H1 (cell line): ENCODE measurements at places on chromosomes 1 and 21. TPM values are rescaled to one million over a fixed set of nuclear protein-coding genes. Genes with fewer than 3 reads are reported as not detected.

DENND2D gene
- polyA plus RNA-seq, result 1.4 and 1.6 TPM in 2 replicates

PADI2 gene
- polyA plus RNA-seq, result 1.6 and 2.5 TPM in 2 replicates

RCSD1 gene
- 0.35 and 0.47 TPM in 2 replicates for polyA plus RNA-seq

C1orf141 gene
- not detected in 2 replicates for polyA plus RNA-seq

PTPRU gene
- 33.8 and 57.0 TPM in 2 replicates for polyA plus RNA-seq

TFF2 gene
- not detected in 2 replicates for polyA plus RNA-seq

LORICRIN gene
- 0.08 TPM in 1 of 2 replicates, not detected in the other for polyA plus RNA-seq

GNAT2 gene
- polyA plus RNA-seq, result 0.05 and 0.14 TPM in 2 replicates

POLR3GL gene
- polyA plus RNA-seq, result 3.5 and 3.9 TPM in 2 replicates

FMO5 gene
- 0.16 and 0.27 TPM in 2 replicates for polyA plus RNA-seq

RHCE gene
- 0.23 and 0.41 TPM in 2 replicates for polyA plus RNA-seq

NPHS2 gene
- polyA plus RNA-seq, result not detected in 2 replicates

LMOD1 gene
- 0.77 and 1.3 TPM in 2 replicates for polyA plus RNA-seq

ANGEL2 gene
- polyA plus RNA-seq, result 15.7 and 18.1 TPM in 2 replicates

CLCA1 gene
- polyA plus RNA-seq, result not detected in 2 replicates
